ENCODE measurements at places on chromosomes 4 and X.

DNA sequence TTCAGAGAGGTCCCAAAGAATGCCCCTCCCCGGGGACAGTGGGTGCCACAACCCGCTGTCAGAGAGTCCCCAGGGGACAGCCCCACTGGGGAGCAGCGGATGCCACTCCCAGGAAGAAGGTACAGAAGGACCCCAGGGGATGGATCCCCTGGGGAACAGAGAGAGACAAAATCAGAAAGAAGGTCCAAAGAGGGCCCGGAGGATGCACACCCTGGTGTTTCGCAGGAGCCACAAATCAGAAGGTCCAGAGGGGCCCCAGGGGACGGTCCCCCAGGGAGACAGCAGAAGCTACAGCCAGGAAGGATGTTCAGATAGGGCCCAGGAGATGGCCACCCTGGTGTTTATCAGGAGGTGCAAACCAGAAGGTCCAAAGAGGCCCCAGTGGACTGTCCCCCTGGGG, 1.4 kb downstream of the TEX13D start:
- DNase-seq = no peak

- DNase-seq = no peak
These were observed 5.2 kb downstream of the NKX3-2 start for GRCh38 chr4:13539047-13539618.

DNA sequence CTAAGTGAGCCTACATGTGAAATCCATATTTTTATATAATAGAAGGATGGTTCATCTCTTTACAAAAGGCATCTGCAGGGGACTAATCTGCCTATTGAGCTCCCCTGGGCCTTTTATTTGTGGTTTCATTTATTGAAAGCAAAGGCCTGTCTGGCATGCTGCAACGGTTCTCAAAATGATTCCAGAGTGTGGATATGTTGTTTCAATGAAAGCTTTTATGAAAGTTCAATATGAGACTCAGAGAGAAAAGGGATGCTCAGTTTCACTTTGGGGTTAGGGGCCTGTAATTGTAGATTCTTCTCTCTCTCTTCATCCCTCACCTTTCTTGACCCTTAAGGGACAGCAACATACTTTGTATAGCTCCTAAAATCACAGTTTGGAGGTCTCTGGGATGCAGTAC, 204.2 kb upstream of the CASK start:
- no peak for DNase-seq

GRCh38 chr4:129804461-129804981, 708.6 kb downstream of the C4orf33 start:
- DNase-seq = no peak

DNA sequence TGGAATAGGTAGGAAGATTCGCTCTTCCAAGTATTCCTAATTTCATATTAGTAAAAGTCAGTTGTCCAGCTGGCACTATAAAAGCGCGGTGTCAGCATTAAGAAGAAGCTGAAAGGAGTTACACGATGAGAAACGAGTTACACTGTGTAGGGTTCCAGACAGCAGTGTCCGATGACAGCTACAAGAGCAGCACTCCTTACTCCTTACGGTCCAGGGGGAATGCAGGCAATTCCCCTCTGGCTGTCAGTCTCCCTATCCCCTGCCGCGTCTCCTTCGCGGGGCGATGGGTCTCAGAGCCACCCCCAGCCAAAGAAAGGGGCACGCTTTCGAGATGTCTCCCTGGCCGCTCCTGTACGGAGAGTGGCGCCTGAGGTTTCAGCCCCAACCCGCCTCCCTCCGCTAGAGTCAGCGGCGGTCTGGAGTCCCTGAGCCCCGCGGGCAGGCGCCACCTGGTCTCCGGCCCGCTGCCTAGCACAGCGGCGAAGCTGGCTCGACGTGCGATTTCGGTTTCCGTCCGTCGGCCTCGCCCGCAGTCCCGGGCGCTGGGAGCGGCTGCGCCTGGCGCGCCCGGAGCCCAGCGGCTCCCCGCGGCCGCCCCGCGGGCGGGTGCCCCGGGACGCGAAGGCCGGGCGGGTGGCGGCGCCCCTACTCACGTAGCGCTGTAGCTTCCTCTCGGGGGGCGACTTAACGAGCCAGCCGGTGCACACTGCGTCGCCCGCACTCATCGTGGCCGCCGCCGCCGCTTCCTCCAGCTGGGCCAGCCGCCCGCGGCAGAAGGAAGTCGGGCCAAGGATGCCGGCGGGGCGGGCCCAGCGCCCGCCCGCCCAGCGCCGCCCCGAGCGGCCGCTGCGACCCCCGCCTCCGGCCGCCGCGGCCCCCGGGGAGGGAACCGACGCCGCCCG, at the start of gene GAB3:
TSS of gene GAB3 (minus strand) at position 777 of the 902 bp plus-strand sequence. CDS start at position 725, 52 bp downstream.
- no peak for DNase-seq

DNA sequence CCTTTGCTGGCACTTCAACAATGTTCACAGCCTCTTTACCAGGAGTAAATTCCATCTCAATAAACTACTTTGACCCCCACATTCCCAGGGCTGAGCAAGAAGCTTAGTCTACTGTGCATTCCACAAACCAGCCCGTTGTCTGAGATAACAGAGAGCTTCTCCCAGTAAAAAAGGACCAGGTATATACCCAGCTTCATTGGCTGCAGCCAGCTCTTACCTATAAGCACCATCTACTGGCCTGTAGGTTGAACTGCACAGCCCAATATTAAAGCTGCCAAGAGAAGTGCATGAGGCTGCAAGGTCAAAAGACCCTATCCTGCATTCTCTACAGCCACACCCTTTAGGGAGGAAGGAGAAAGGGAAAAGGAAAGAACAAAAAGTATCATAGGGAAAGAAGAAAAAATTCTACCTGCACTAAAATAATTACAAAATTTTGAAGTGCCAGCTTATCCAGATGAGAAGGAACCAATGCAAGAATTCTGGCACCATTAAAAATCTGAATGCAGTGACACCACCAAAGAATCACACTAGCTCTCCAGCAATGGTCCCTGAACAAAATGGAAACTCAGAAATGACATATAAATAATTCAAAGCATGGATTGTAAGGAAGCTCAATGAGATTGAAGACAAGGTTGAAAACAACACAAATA, 45.7 kb upstream of the INTU start:
- DNase-seq = no peak

DNA sequence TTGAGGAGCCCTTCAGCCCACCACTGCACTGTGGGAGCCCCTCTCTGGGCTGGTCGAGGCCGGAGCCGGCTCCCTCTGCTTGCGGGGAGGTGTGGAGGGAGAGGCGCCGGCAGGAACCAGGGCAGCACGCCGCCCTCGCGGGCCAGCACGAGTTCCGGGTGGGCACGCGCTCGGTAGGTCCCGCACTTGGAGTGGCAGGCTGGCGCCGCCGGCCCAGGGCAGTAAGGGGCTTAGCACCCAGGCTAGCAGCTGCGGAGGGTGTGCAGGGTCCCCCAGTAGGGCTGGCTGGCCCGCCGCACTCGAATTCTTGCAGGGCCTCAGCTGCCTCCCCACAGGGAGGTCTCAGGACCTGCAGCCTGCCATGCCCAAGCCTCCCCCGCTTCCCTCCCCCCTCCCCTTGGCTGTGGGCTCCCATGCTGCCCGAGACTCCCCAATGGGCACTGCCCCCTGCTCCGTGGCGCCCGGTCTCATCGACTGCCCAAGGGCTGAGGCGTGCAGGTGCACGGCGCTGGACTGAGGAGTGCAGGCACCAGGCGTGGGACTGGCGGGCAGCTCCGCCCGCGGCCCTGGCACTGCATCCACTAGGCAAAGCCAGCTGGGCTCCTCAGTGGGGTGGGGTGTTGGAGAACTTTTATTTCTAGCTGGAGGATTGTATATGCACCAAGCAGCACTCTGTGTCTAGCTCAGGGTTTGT, 127.5 kb downstream of the DCK start:
- no peak for DNase-seq

DNA sequence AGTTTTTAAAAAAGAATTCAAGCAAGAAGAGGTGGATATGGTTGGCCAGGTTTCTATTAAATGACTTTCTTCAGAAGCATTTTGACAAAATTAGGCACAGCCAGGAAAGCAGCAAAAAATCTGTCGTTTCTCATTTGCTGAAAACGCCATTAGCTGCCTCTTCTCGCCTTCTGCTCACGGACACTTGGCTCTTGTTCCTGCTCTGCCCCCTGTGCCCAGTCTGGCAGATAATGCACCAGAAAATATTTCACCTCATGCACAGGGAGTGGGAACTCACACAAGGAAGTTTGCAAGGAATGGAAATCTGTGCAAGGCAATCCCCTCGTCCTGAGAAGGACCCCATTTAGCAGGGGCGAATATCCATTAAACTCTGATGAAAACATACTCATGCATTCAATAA, 260.0 kb downstream of the PACRGL start:
- no peak for DNase-seq

- DNase-seq = no peak
These were observed 41.0 kb upstream of the PDLIM5 start for GRCh38 chr4:94410678-94411206.

- DNase-seq = peak; percentile 75
These were observed 1.7 kb downstream of the PPP2R2C start for GRCh38 chr4:6470502-6471306.

DNA sequence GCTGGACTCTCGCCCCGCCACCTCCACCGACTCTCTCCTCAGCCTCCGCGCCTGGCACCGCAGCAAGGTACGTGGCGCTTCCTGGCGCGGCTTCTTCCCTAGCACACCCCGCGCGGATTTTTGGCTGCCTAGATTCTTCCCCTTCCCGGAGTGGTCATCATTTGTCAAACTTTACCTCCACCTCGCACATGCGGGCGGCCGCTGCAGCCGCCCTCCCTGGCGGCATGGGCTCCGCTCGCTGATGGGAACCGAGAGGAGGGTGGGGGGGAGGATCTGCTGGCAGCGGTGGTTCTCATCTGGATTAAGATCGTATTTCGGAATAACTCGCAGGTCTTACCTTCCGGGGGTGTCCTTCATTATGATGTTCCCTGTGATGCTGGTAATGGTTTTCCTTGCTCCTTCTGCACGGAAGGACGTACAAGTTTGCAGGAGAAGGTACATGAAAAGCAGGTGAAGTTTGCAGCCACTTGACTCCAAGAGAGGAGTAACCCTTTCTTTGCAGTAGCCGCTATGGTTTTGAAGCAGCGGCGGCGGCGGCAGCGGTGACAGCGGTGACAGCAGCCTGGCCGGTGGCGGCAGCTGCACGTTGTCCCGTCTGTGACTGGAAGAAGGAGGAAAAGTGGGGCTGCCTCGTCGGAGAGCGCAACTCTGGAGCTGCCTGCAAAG, 2183.9 kb upstream of the TENM3 start:
- DNase-seq = peak; percentile 11

DNA sequence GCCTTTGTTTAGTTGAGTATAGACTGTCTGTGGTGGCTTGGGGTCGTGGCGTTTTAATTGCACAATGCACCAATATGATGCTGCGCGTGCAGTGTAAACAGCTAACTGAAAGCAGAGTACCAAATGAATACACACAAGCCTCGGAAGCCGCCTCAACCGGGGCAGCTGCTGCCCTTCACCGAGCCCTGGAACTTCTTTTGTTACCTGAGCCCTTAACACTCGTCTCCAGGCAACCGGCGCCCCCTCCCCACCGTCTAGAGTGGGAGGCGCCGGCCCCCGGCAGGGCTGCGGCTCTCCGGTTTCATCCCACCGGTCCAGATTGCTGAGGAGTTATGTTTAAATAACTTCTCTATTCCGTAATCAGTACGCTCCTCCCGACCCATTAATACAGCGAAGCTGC, 173.2 kb upstream of the TBL1X start:
- no peak for DNase-seq

DNA sequence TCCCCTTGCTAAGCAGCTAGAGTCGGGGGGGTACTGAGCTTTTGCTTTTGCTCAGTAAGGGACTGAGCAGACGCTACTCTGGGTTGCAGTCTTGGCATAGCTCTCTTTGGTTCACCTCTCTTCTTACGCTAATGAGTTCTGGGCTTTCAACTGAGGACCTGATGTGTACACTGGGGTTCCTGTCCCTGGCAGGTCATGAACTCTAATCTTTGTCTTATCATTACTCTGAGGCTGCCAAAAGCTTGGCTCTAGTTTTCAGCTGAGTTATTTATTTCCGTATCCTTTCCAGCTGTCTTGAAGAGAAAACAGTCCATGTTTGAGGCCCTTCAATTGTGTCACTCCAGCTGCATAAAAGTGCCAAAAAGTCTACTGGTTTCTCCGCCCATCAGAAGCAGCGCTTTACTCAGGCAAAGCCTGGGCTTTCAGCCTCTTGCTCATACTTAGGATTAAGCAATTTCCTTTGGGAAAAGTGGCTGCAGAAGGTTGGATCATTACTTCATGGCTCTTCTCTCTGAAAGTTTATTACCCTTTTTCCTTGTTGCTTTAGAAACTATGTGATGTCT, 121.0 kb upstream of the STOX2 start:
- DNase-seq = no peak

DNA sequence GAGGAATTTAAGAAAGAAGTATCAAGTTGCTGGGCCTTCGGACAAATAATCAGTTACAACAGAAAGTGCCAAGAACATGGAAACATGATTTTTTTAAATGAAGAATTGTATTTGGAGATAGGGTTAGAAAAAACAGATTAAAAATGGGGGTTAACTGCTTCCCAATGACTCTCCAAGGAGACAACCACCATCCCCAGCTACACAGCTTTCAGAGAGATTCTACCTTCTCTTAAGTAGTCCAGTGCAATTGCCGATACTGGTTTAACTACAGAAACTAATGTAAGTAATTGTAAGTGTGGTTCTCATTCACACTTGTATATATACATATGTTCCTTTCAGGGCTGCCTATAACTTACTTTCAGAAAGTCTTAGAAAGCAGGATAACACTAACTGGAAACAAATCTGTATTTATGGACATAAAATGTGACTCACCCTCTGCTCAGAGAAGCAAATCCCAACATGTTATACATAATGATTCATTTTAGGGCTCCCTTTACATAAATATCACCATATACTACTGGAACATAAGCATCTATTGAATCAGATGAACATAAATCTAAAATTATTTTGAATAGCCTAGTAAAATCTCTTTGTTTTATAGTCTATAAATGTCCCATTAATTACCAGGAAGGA, 248.9 kb upstream of the UGT8 start:
- no peak for DNase-seq

DNA sequence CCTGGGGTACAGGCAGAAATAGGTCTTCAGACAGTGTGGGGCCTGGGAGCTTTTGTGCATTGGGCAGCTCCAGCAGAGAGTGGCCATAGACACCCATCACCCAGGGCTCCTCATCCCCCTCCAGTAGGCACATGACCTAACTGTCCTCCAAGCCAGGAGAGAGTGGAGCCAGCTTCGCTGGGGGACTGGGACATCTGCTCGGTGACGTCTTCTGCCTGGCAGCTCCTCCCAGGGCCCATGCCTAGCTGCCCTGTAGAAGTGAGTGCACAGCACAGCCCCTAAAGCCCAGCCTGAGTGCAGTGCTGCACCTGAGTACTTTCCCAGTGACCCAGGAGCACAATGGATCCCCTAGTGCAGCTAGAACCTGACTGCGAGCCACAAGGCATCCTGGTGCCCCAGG, 279.7 kb upstream of the SLC7A11 start:
- no peak for DNase-seq

GRCh38 chrX:19532709-19533108, 17.4 kb upstream of the MAP3K15 start:
- DNase-seq = no peak

All from posterior cingulate gyrus (tissue), 11 donors.